ENCODE measurements at places on chromosomes 3 and 15.

- DNase-seq: peak; percentile 79
Observed at GRCh38 chr15:39579487-39580116, 1.3 kb upstream of the THBS1 start.

DNA sequence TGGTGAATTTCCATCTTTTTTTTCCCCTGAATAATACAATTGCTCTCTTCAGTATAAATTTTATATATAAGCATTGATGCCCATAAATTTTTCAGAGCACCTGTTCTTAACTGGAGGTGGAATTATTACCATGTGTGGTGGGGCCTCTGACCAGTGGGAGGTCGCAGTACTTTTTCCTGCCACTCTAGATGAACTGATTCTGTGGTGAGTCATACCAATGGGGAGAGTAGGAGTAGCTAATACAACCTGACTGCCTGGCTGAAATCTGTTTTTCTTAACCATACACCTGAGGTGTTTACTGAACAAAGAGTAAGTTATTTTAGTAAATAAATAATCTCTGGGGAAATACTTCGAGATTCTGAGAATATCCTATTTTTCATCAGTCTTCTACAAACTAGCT, 67.2 kb downstream of the UNC13C start:
- no peak for DNase-seq

DNA sequence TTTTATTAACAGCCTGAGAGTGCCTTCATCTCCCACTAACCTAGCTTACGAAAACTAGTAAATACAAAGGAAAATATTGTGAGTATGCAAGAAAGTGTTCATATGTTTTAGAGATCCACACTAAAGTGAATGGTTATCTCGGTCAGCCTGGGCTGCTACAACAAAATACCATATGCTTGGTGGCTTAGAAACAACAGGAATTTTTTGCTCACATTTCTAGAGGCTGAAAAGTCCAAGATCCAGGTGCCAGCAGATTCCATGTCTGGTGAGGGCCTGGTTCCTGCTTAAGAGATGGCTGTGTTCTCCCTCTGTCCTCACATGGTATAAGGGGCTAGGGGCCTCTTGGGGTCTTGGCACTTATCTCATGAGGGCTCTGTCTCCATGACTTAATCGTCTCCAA, 20.5 kb upstream of the SLC30A4 start:
- DNase-seq: no peak

GRCh38 chr3:194030372-194030771, 105.6 kb upstream of the HES1 start:
- DNase-seq: no peak

DNA sequence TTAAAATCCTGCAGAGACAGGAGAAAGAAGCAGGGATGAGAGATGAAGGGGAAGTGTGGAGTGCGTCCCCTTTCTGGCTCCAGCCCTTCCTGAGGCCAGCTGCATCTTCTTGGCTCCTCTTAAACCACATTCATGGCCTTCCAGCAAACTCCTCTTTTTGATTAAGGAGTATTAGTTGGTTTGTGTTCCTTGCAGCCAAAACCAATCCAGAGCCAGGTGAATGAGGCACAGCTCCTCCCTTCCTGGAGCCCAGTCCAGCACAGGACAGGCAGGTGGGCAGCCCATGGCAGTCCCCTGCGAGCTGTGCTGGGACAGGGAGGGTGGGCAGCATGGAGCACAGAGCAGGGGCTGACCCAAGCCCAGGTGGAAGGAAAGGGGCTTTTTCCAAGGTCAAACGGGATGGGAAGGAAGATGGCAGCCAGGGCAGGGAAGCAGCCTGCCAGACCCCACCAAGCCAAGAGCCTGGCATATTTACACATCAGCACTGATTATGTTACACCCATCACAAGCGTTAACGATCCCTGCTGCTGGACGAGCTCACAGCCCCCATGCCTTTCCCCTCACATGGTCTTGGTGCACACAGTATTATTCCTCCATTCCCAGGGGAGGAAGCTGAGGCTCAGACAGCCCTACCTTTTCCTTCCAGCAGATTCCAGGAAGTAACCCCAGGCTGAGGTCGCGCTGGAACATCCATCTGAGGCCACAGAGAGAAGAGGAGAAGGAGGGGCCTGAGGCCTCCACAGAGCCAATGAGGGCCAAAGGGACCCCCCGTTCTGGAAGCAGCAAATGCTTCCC, 175.6 kb downstream of the SMAD6 start:
- no peak for DNase-seq

DNA sequence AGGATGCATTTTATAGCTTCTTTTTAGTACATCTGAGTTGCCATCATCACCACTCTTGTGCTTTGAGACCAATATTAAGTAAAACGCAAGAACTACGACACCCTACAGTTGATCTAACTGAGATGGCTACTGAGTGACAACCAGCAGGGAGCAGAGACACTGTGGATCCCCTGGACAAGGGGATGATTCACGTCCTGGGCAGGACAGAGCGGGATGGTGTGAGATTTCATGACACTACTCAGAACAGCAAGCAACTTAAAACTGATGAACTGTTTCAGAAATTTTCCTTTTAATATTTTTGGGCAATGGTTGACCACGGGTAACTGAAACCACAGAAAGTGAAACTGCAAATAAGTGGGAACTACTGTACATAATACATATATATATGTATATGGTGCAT, 299.2 kb downstream of the ADAMTS17 start:
- DNase-seq: no peak

DNA sequence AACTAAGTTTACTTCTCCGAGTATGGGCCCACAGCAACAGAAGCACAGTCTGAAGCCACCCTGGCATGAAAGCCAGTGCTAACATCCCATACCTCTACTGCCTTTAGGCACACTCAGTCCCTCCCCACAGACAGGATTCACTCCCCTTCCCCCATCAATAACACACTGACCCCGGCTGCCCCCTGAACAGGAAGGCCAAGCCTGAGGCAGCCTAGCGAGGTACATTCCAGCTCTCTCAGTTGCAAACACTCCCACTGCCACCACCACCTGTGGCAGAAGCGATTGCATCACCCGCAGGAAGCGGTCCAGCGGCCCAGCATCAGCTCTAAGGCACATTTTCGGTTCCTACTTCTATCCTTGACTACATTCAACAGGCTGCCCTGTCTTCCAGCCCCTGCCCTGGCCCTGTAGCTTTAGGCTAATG, 7.0 kb upstream of the BMF start:
- peak; percentile 53 for DNase-seq

GRCh38 chr3:74550686-74551085, 63.8 kb downstream of the CNTN3 start:
- no peak for DNase-seq

DNA sequence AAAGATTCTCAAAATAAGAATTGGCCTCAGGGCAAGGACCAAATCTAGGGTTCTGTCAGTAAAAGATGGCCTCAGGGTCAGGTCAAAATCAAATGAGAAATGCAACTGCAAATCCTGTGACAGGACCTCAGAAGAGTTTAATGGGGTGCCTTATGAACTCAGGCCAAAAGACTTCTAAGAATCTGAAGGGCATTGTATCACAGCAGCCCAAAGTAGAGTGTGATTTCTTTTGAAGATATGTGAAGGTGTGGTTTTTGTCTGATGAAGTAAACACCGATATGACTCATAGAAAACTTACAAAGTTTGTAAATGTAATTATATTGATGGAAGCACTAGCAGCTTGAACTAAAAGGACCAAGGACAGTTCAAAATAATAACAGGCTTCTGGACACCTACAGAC, 966.1 kb downstream of the AGBL1 start:
- no peak for DNase-seq

- DNase-seq: no peak
Observed at GRCh38 chr15:80684697-80685096, 10.4 kb upstream of the ABHD17C start.

DNA sequence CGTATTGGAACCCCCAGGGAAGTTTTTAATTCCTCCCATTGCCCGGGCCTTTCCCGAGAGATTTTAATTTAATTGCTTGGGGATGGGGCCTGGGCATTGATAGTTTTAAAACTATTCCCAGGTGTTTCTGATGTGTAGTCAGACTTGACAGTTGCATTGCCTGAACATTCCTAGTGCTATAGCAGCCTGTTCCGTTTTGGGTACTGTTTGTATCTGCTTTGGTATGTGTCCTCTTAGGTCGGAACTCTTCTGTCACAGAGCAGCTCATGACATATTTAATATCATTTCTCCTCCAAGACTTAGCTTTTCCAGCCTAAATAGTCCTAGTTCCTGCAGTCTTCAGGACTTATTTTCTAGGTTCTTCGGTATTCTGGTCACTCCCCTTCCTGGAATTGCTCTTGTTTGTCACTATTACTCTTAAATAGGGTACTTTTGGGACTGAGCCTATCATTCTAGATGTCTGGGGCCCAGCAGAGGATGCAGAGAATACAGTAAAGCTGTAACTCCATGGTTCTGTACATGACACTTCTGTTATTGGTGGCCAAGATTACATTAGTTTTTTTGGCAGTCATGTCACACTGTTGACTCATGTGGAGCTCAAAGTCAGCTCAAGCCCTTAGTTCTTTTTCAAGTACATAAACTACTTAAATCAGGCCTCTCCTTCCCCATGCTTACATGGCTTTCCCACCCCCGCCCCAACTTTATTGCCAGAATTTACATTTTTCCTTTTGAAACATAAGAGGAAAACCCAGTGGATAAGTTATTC, 81.5 kb downstream of the BBX start:
- no peak for DNase-seq

- DNase-seq: no peak
Observed at GRCh38 chr3:141386126-141386488, 17.8 kb downstream of the ZBTB38 start.

DNA sequence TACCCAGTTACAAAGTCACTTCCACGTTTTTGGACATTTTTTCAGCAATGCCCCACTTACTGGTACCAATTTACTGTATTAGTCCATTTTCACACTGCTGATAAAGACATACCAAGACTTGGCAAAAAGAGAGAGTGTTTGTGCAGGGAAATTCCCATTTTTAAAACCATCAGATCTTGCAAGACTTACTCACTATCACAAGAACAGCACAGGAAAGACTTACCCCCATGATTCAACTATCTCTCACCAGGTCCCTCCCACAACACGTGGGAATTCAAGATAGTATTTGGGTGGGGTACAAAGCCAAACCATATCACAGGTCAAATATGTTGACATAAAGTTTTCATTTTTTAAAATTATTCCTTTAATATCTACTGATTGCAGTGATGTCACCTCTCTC, 16.2 kb upstream of the ABI3BP start:
- no peak for DNase-seq

DNA sequence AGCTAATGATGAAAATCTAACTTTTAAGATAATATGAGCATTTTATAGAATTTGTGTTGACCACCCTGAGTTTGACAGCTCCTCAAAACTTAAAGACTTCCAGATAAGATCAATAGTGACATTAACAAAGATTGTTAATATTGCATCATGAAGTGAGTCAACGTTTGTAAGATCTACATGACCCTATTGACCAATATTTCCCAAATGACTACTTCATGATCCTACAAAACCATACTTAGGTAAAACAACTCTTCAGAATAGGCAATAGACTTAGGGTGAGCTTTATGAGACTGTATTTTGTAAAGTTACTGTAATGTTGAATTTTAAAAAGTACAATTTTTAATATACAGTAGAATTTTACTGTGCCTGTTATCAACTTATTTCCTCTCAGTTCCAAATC, 422.7 kb upstream of the ALCAM start:
- DNase-seq: no peak

DNA sequence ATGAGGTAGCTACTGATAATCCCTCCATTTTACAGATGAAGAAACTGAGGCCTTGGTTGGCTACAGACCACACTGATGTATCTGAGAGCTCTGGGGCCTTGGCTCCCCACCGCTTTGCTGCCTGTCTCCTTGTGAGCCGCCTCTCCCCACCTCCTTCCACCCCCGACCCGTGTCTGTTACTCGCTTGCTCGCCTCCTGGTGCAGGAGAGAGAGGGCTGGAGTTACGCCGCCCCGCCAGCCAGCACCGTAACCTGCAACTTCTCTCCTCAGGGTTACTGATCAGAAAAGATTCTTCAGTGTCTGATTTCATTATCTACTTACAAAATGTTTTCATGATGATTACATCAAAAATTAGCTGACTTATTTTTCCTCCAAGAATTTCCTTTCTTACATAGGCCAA, 34.1 kb downstream of the TM2D3 start:
- DNase-seq: no peak

- DNase-seq: no peak
Observed at GRCh38 chr3:86991482-86991815, 500 bp upstream of the VGLL3 start.

DNA sequence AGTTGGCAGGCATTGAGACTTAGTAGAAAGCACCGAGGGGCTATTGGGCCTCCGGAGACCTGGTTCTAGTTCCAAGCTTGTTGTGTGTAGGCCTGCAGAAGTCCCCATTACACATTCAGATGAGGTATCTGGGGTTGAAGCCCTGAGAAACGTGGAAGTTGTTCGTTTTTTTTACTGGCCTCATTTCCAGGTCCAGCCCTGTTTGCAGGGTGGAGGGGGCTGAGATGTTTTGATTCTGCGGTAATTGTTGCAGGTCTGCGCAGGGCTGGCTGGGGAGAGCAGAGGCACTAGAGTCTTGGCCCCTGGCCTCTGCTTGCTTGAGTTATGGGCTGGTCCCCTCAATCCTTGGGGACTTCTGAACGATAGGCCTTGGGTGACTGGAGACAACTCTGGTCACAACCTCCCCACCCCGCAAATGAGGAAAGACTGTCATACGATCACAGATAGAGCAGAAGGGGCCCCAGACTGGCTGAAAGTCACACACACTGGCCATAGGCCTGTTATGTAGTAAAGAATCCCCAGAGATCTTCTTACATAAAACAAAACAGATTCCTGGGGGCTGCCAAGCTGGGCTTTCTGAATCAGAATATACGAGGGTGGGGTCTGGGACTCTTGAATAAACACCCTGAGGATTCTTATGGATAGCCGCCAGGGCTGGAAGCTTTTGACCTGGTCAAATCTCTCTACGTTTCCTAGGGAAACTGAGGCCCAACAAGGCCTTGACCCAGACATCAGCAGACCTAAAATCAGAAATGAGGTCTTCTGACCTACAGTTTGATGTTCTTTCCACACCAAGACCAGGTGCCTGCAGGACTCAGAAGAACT, 15.6 kb downstream of the KBTBD13 start:
- DNase-seq: no peak

- DNase-seq: no peak
Observed at GRCh38 chr15:65056106-65056505, 10.9 kb downstream of the SLC51B start.

- no peak for DNase-seq
Observed at GRCh38 chr15:78291698-78292097, 7.7 kb downstream of the SKIC8 start.

DNA sequence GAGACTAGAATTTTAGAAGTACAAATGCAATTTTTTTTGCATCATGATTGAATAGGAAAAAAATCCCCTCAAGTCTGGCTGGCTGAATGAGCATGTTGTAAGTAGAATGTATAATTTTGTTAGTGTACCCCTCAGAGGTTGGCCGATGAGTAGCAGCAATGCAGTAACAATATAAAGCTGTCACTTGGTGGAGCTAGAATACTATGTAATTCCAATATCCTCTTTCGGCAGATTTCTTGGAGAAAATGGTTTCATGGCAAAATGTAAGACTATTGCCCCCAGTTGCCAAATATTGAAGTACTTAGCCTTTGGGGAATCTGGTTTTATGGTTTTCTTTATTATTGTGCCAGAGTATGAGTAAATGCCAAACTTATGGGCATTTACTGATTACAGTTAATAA, 39.8 kb upstream of the SGO1 start:
- peak; percentile 14 for DNase-seq
